ENCODE measurements at places on chromosomes 6 and 20.
A peak's percentile ranks its signal among the peaks of the same experiment; 100 is the strongest.

DNA sequence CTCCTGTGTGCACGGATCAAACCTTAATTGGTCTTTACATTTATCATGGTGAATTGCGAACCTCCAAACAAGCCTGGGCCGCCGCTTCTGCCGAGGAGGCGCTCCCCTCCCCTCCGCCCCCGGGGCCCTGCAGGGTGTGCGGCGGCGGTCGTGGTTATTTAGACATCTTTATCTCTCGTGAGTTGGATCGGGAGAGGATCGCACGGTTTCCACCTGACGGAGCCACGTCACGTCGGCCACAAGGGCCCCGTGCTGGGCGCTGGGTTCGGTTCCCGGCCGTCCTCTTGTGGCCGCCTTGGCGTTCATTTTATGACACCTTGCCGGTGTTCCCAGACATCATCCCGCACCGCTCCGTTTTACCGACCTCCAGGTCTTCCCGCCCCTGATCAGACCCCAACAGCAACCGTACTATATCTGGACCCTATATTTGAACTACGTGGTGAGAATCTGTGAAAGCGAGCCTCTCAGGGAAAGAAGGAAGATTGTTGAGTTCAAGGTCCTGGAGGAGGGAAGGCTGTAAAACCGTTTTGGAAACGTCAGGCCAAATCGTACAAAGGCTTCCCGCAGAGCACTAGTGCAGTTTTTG lies 1.3 kb upstream of the CNR1 start:
- DNase-seq = peak; percentile 17

GRCh38 chr6:164216368-164216767 lies 801.9 kb downstream of the QKI start:
- DNase-seq = no peak

DNA sequence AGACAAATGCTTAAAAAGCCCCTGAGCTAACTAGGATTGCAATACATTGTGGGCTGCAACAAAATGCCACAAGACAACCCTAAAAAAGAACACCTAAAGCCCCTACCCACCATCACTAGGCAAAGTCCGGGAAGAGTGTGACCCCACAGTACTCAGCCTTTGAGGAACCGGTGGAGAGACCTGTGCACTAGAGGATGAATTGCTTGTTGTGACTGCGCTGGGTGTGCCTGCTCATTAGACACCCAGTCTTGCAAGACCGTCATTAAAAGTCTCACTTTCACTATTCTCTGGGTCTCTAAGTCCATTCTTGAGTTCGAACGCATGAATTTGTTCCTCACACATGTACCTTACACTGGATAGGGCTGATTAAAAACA lies 88.7 kb downstream of the JPH2 start:
- no peak for DNase-seq

DNA sequence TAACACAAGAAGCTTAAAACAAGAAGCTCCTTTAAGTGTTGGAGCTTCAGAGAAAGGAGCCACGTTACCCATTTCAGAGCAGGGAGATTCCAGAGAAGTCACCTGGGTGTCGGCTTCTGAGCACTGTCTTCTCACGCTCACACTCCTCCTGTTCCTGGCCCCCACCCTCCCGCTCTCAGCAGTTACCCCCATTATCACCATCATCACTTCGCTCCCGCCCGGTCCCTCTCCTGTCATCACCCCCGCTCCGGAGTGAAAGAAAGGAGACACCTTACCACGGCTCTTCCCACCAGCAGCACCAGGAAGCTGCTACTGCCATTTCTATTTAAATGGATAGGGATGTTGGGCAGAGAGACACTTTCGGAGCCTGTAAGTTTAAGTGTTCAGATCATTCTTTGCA lies 123.9 kb downstream of the GMPR start:
- no peak for DNase-seq

DNA sequence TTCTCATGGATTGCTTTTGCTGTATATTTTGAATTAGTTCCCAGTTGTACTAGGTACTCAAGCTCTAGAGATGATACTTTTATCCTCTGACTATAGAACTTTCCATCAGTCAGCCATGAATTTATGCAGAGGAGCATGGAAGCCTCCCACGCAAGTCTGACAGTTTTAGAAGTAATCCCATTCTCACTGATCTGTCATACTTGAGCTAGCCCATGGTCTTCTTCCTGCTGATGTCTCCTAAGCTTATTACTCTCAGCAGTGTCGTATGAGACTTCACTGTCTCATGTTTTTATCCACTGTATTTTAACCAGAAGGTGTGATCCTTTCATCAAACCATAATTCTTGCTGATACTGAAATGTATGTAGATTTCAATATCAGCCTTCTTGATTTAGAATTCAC lies 715.2 kb upstream of the MARCKS start:
- peak; percentile 7 for DNase-seq

DNA sequence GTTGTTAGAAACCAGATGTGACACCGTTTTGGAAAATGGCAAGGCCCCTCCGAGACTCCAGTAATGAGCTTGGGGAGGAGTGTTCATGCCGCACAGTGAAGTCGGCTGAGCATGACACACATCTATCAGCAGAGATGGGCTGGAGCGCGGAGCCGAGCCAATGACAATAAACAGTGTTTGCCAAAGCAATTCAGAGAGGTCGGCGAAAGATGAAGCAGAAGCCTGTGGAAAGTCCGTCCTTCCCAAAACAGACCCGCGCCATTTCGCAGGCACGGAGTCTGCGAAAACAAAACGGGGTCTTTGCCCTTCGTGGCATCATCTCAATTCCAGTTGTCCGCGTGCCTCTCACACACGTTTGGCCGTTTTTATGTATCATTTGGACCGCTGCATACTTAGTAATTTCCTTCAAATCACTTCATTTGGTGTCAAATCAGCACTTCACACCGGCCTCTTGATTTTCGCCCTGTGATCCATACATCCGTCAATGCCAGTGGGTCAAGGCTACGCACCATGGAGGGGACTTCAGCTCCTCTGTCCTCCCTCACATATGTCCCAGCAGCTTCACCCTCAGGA lies 71.3 kb downstream of the SULF2 start:
- no peak for DNase-seq
